ENCODE measurements at places on chromosomes 2 and 18.

GRCh38 chr2:48315896-48316194 is 214.1 kb upstream of the STON1 start:
- DNase-seq = no peak

DNA sequence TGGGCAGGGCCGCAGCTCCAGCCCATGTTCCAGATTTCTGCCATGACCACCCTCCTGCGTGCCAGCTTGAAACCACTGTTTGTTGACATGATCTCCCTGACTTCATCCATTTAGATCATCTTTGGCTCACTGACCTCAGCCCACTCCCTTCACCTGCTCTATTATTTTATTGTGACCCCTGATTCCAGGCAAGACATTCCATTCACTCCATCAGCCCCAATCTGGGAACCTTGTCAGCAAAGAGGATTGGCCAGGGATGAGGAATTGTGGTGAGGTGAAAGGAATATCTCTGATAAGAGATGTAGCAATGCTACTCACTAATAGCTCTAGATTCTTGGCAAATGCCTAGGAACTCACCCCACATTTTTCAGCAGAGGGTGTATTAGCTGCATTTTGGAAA is 174.2 kb downstream of the TMEM247 start:
- DNase-seq = no peak

DNA sequence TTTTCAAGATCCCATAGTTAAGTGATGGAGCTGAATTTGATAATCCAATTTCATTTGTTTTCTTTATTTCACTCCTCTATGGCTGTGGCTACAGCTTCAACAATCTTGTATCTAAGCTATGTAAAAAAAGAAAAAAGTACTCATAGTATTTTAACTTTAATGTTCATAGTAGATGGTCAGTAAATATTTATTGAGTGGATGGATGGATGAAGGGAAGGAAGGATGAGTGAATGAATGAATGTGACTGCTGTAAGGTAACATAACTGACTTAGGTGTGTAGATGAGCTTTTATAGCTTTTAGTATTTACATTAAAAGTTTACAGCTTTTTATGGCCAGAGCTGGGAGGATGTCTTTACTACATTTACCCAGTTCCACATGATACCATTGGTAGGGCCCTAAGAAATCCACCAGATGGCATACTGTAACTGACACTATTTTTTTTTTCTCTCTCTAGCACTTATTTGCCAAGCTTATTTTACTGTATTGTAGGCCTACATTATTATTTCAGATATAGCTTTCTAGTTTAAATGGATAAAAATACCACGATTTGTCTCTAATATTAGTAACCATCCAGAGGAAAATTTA is 13.4 kb upstream of the HRH4 start:
- no peak for DNase-seq

- no peak for DNase-seq
These were observed 90.1 kb downstream of the KCNE4 start for GRCh38 chr2:223142118-223142517.

- no peak for DNase-seq
These were observed 383.1 kb upstream of the ID2 start for GRCh38 chr2:8298783-8299182.

DNA sequence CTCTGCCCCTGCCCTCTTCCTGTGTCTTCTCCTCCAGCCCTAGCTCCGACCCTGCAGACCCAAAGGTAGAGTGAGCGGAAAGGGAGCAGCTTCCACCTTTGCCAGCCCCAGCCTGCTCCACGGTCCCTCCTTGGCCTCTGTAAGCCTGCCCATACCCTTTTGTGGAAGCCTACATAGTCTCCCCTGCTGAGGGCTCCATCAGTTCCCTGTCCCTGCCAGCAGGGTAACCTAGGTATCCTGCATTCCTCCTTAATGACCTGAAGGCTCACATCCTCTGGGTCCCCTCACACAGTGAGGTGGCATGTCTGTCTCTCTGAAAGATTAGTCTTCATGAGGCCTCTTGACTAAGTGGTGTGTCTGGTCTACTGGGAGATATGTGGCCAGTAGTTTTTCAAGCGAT is 20.5 kb upstream of the ACKR3 start:
- DNase-seq = no peak

DNA sequence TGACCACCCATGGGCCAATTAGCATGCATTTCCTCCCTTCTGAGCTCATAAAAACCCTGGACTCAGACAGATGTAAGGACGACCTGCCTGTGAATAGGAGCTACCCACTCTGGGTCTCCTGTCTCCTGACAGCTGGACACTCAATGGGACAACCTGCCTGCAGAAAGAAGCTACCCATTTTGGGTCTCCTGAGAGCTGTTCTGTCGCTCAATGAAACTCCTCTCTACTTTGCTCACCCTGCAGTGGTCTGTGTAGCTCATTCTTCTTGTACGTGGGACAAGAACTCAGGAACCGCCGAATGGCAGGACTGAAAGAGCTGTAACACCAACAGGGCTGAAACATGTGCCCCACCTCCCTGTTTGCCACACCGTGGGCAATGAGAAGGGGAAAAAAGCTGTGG is 60.3 kb upstream of the DYNC1I2 start:
- DNase-seq = no peak

- DNase-seq = no peak
These were observed 419.8 kb downstream of the SETBP1 start for GRCh38 chr18:45100321-45101105.

DNA sequence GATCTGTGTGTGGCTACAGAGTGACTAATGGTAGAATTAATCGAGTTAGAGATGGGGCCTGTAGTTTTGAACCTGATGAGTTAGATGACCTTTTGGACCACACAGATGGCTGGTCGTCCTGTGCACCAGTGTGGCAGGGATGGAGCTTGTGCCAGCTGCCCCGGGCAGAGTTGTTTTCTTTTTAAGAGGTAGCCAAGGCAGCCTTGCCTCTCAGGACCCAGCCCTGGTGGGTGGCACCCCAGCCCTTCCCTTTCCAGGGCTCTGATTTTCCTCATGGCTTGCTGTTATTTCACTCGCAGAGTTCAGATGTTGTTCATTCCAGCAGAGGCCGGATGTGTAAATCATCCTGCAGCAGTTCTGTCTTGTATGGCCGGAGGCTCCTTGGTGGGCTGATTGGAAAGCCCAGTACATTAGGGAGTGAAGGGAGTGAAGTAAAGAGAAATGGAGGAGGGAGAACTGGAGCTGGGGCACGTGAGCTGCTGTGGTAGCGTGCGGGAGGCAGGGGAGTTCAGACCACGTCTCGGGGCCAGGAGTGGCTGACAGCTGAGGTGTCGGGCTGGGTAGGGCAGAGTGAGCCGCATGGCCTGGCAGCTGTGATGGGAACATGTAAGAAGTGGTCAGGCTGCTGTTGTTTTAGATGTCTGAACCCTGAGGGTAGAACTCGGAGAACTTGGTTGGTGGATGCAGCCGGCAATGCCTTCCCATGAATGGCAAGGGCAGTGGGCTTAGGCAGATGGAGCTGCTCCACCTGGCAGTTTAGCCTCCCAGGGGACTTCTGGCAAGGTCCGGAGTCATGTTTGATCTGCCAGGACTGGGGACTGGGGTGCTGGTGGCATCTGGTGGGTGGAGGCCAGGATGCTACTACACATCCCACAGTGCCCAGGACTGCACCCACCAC is 28.8 kb downstream of the ASAP2 start:
- DNase-seq = no peak

- peak; percentile 43 for DNase-seq
These were observed 68.5 kb upstream of the STK17B start for GRCh38 chr2:196239622-196240587.

DNA sequence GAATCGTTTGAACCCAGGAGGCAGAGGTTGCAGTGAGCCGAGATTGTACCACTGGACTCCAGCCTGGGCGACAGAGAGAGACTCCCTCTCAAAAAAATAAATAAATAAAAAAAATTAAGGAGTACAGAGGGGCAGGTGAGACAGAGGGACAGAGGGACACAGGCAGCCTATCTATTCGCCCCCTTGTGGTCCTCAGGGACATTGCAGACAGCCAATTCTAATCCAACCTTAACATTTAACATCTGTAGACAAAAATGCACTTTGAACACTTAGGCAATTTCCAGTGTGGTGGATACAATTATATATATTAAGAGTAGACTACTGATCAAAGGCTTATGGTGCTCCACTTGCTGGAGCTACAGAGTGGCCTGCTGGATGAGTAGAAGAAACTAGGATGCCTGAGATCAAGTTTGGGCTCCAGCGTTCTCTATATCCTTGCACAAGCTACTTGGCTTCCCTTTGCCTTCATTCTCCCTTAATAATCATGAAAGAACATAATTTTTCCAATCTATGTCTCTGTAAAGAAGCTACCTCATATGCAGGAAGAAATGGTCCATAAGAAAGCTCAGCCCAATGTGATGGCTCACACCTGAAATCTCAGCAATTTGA is 8.2 kb upstream of the SMARCAL1 start:
- peak; percentile 9 for DNase-seq

- peak; percentile 38 for DNase-seq
These were observed 31.4 kb upstream of the YPEL5 start for GRCh38 chr2:30115141-30115980.

- DNase-seq = no peak
These were observed 40.9 kb downstream of the STAT4 start for GRCh38 chr2:191109888-191110287.

DNA sequence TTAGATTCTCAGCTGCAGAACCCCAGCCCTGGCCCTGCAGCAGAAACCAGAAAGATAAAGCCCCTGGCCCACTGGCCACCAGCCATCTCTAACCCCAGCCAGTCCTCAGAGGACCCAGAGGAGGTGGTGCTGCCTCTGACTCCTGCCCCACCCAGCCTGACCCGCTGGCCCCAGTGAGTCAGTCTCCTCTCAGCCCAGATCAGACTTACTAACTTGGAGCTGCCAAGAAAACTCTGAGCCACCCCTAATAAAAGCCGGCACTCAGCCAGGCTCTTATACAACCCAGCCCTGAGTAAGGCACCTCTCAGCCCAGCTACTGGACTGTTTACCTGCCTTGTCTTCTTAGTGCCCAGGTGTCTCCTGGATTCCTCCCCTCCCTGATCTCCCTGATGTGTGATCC is 2.0 kb downstream of the SLC14A2 start:
- no peak for DNase-seq

DNA sequence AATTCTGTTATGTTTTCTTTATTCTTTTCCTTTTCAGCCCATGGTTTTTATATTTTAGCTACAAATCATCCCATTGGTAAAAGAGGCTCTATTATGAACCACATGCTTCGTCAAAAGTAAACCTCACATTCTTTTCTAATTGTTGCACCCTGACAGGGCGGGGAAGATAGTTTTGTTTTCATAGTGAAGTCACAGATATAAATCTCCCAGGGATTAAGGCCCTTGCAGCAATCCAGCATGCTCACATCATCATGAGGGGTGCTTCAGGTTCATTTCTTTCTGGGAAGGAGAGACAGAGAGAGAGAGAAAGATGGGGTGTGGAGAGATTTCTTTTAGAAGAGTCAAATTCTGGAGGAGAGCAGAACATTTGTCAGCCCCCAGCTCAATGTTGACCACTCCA is 124.5 kb upstream of the CDC42EP3 start:
- no peak for DNase-seq

- DNase-seq = no peak
These were observed 77.2 kb downstream of the CD28 start for GRCh38 chr2:203783496-203784203.

DNA sequence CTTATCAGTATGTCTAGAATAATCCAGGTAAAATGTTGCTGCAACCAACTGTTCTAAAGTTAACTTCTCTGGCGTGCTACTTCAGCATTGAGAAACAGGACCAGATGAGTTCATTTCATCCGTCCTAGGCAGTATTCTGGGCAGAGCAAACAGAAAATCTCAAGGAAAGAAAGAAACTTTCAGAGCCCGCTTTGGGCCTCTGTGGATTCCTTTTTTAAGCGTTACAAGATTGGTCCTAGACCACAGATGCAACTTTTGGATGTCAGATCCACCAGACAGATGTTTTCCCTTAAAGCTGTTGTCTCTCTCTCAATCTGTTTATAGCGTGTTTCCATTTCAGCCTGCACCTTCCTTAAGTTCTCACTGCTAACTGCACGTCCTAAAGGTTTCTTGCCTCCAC is 75.0 kb downstream of the BCL2 start:
- no peak for DNase-seq

GRCh38 chr2:1745171-1746023 is 1.1 kb upstream of the PXDN start:
- DNase-seq = no peak

DNA sequence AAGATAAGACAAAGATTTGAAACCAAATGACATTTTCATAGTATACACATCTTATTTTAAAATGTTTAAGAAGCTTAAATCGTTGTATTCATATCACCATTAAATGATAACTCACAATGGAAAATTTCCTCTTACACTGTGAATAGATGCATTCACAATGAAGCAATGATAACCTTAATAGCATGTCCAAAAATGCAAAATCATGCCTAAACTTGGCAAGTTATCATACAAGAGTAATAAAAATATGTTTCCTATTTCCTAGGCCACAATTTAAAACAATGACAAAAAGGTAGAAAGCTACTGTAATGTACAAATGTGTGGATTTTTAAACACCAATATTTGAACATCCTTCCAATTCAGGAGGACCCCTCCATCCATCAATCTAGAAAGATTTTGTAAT is 157.4 kb upstream of the GULP1 start:
- no peak for DNase-seq

- DNase-seq = no peak
These were observed 70.3 kb upstream of the CWC22 start for GRCh38 chr2:180077295-180077906.

- DNase-seq = no peak
These were observed 44.3 kb downstream of the L3MBTL4 start for GRCh38 chr18:6370410-6370809.

All from GM18507 (cell line).